ENCODE measurements at places on chromosomes 1 and 21. TPM values are rescaled to one million over a fixed set of nuclear protein-coding genes. Genes with fewer than 3 reads are reported as not detected.

- H3K27ac ChIP-seq = 0 out of 2 replicates have a peak within 1 kb of the TSS, but pooled peaks have one; percentile 1
- peak within 1 kb of the TSS; percentile 26 for H3K4me3 ChIP-seq
- no peaks in the 10 kb centered on the region for H3K27me3 ChIP-seq
- 0 out of 2 replicates have a peak, but pooled peaks cover 7% of the 10 kb centered on the region for H3K4me1 ChIP-seq
These were observed at the start of gene GBP1 for GRCh38 chr1:89065079-89065868. Gene GBP1, minus strand, starts transcription at chr1:89065208. Its CDS starts 1,974 bp downstream, at chr1:89063234.

DNA sequence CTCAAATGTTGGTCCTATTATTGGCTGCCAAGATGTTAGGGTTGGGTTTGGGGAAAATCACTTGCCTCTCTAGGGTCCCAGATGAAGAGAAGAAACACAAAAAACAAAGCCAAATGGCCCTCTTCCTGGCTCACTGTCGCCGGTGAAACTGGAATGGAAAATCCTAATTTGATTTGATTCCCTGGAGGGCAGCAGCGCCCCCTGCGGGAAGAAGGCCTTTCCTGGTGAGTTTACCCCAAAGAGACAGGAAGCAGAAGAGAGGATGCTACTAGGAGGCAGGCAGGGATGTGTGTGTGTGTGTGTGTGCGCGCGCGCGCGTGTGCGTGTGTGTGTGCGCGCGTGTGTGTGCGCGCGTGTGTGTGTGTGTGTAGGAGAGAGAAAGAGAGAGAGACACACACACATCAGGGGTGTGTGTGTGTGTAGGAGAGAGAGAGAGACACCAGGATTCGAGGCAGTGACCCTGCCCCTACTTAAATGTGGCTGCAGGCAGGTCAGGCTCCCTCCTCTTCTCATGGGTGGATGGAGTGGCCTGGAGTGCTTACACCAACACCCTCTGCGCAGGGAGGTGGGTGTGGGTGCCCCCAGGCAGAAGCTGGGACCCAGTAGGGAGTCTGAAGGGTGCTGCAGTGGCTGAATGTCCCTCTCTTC is 3.1 kb upstream of the SELENON start:
- H3K27ac ChIP-seq = no peak overlapping the region
- no peaks in the 10 kb centered on the region for H3K36me3 ChIP-seq
- no peaks in the 10 kb centered on the region for H3K27me3 ChIP-seq
- H3K4me3 ChIP-seq = no peak overlapping the region

GRCh38 chr1:25673962-25674806 is 57.6 kb downstream of the MAN1C1 start:
- no peaks in the 10 kb centered on the region for H3K4me1 ChIP-seq
- DNase-seq = no peak
- H3K4me3 ChIP-seq = no peak overlapping the region
- H3K27ac ChIP-seq = no peak overlapping the region

The CELF3 gene
- not detected for total RNA-seq

The SYCP1 gene
- not detected for total RNA-seq
